Lung microvascular endothelial cell (primary cell): ENCODE measurements at places on chromosomes 3 and 15. TPM values are rescaled to one million over a fixed set of nuclear protein-coding genes. Genes with fewer than 3 reads are reported as not detected.

- DNase-seq: no peak
Observed at GRCh38 chr3:65604863-65605526, 433.7 kb downstream of the MAGI1 start.

DNA sequence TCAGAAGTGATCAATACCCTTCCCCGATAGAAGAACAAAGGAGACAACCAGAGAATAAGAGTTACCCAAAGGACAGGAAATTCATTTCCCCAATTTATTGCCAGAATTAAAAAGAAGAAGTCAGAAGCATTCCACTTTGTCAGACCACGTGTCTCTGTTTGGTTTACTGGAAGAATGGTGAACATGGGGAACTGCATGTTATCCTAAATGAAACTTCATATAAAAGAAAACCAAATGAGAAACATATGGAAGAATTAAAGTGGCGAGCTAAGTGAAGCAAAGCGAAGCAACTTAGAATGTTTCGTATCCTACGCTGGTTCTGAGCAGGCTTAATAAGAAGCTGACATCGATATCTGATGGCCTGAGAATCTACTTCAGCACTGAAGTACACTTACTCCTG is 190.7 kb downstream of the MAGI1 start:
- DNase-seq: no peak

DNA sequence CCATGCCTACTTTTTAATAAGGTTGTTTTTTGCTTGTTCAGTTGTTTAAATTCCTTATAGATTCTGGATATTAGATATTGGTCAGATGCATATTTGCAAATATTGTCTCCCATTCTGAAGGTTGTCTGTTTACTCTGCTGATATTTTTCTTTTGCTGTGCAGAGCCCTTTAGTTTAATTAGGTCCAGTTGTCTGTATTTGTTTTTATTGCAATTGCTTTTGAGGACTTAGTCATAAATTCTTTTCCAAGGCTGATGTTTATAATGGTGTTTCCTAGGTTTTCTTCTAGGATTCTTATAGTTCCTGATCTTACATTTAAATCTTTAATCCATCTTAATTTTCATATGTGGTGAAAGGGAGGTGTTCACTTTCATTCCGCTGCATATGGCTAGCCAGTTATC is 77.4 kb downstream of the PTPRG start:
- no peak for DNase-seq

GRCh38 chr15:101182215-101182614 is 69.6 kb downstream of the CHSY1 start:
- peak; percentile 17 for DNase-seq

DNA sequence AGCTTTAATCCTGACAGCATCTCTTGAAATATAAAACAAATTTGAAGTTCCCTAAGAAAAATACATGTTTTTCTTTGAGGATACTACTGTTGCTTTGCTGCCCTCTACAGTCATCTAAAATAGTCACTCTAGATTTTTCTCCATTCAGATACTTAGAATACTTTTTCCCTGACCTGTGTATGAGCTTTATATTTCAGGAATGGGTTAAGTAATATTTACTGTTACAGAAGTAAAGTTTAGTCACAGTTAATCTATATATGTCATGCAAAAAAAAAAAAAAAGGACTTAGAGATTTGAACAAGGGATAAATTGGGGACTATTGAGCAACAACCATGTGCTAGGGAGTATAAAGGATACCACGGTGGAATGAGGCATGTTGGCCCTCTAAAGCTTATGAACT is 8.8 kb downstream of the NECTIN3 start:
- peak; percentile 59 for DNase-seq

DNA sequence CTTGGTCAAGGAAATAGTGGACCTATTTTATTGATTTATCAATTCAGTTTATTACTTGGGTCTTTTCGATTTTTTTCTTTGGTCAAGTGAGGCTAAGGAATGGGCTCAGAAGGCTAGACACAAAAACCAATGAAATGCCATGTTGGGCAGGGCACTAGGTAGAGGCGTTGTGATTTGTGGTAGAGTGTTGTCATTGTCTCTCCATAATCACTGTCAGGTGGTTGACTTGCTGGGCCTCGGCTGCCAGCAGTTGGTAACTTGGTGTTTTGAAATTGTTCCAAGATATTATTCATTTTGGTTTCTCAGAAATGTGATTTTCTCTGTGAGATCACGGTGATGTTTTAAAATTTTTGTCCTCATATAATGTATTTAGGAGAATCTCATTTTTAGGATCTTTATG is 173.6 kb downstream of the KLHL25 start:
- no peak for DNase-seq

DNA sequence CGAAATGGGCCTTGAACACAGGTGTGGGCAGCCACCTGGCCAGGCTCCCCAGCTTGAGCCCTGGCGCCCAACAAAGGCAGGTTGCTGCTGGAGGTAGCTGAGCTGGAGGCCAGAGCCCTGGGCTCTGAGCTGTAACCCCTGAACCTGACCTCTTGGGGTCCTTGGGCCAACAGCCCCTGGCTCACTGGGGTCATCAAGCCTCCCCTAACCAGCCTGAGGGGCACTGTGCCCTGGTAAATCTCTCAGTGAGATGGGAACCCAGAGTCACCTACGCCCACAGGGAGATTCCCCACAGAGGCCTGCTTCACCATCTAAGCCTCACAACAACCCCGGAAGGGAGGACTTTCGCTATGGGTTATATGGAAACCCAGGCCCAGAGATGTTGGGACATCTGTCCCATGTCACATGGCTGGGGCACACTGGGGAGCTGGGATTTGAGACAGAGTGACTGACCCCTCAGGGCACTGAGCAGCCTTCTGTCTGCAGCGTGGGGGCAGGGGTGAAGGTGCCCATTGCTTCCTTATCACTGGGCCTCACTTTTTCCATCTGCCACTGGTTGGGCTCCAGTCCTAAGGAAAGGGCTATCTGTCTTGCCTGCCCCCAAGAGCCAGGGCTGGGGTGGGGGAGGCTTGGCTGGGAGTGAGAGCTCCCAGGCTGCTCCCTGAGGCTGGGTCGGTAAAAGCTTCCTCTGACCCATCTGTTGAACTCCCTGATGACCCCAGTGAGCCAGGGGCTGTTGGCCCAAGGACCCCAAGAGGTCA is 59.1 kb downstream of the IQSEC1 start:
- no peak for DNase-seq

DNA sequence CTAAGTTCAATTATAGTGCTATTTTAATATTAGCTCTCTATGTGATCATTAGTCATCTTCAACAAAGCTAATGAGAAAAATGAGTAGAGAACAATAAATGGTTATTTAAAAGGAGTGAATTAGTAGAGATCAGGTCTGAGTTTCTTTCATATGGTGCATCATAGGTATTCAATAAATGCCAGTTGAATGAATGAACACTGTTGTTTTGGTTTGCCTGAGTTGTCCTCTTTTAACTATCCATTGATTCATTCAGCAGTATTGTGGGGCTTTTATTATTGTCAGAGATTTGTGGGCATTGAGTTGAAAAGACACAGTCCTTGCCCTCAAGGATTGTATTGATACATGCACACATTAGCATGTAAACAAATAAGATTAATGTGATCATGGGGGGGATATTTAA is 88.2 kb downstream of the AGBL1 start:
- no peak for DNase-seq

GRCh38 chr15:78103406-78104118 is 11.2 kb downstream of the SH2D7 start:
- peak; percentile 17 for DNase-seq

- no peak for DNase-seq
Observed at GRCh38 chr3:127772827-127773751, 49.2 kb downstream of the MGLL start.

- no peak for DNase-seq
Observed at GRCh38 chr3:22836131-22836530, 367.0 kb upstream of the UBE2E2 start.

DNA sequence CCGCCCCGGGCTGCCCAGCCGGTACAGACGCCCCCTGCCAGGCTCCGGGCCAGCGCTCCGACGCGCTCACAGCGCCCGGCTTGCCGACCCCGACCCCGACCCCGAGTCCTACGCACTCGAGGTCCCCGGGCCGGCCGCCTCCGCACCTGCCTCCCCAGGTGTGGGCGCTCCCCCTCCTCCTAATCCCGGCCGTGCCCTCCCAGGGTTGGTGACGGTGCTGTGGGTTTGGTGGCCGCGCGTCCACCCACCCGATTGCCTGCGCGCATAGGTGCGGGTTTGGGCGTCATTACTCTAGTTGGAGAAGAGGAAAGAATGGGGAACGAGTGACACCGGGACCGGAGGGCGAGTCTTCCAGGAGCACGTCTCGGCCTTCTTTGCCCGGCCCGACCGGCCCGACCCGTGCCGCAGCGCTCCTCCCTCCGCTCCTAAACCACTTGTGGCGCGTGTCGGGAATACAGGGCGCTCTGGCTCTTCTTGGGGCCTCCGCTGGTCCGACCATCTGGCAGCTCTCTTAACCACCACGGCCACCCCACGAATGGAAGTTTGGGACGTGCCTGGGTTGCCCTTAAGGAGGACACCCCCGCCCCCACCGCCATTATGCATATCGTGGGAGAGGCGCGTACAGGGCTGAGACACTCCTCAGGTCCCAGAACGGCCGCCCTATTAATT is 810 bp upstream of the THRB start:
- DNase-seq: peak; percentile 7

DNA sequence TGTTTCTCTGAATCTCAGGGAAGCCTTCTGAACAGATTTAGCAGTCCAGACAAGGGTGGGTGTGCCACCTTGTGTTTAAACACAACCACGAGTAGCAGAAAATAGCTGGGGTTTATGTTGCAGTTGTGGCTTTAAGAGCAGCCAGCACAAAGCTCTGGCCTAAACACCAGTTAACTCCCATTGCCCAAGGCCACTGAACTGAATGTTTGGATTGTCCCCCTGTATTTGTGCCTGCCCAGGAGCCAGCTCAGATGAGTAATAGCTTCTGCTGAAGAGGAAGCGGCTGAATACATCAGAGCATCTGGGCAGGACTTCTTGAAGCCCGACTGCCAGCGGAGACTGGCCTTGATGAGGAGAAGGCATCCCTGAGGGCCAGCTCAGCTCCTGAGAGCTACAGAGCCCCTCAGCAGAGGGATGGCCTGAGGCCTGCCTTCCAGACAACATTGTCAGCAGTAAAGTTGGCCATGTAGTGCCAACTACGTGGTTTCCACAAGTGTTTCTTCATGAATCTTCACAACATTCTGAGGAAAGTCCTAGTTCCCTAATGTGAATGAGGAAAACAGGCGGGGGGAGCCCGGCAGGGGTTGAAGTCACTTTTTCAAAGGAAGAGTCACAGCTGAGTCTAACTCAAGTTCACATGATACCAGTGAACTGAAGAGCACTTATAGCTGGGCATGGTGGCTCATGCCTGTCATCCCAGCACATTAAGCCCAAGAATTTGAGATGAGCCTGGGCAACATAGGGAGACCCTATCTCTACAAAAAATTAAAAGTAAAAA is 65.8 kb upstream of the ZBTB38 start:
- peak; percentile 71 for DNase-seq

- peak; percentile 55 for DNase-seq
Observed at GRCh38 chr3:121660356-121661171, at the start of gene HCLS1. TSS of gene HCLS1 (minus strand) at chr3:121660903. CDS start at chr3:121658347, 2,556 bp downstream.

GRCh38 chr3:131485119-131485518 is 17.7 kb downstream of the MRPL3 start:
- DNase-seq: no peak

CORO2B gene
- total RNA-seq: 0.20 and 1.3 TPM in 2 replicates

MESP1 gene
- total RNA-seq: under 0.01 and 0.22 TPM in 2 replicates

FGF7 gene
- not detected in 2 replicates for total RNA-seq

TRH gene
- not detected in 2 replicates for total RNA-seq
